ENCODE measurements at places on chromosomes 13 and 19.

DNA sequence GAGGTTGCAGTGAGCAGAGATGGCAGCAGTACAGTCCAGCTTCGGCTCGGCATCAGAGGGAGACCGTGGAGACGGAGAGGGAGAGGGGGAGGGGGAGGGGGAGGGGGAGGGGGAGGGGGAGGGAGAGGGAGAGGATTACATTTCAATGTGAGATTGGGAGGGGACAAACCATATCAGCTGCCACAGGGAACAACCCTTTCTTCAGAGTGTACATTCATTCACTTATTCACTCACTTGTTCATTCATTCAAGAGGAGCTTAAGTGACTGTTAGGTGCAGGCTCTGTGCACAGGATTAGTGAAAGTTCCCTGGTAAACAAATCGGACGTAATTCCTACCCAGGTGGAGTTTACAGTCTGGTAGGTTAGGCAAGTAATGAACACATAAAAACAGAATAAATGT is 65.6 kb upstream of the MEDAG start:
- no peak for DNase-seq

DNA sequence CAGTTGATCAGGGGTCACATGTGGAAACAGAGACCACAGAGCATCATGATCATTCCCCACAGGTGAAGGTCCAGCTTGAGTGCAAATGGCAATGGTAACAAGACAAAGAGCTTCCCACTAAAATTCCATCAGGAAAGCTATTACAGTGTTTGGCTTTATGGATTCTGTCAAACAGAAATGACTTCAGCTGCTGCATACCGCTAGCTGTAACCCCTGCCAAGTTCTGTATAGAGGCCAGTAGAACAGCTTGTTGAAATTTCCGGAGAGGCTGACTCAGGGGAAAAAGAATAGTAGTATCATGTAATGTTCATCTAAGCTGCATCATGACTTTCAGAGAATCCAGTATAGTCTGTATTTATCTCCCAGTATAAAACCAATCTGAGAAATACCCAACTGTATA is 1704.7 kb downstream of the SLITRK5 start:
- no peak for DNase-seq

GRCh38 chr19:46018729-46019251 is 4.1 kb downstream of the PGLYRP1 start:
- no peak for DNase-seq

- no peak for DNase-seq
Observed at GRCh38 chr19:8367327-8368001, 3.5 kb downstream of the ANGPTL4 start.

- DNase-seq, result no peak
Observed at GRCh38 chr13:73924607-73925006, 209.6 kb downstream of the KLF12 start.

DNA sequence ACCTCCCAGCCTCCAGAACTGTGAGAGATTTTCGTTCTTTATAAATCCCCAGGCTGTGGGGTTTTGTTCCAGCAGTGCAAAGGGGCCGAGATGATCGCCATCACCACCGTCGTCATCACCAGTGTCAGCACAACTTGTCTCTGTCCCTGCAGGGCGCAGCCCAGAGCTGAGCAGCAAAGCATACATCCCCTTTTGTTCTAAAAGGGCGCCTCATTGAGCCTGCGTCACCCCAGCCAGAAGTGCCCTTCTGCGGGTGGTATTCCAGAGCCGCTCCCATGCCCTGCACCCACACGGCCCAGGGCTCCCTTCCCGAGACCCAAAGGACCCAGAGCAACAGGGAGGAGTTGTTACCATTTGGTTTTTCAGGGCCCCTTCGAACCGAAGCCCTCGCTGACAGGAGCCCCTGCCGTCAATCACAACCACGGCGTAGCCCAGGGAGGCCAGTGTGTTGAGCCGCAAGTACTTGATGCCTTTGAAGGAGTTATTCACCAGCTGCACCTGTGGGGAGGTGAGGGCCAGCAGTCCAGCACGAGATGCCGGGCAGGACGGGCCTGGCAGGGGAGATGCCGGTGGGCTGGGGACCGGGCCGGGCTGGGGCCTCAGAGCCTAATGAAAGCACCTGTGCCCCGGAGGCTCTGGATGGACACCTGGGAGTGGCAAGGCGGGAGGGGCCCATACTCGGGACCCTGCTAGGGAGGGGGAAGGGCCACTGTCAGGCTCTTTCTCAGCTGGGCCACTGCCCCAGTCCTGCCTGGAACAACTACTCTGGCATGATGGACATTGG is 14.4 kb upstream of the MYDGF start:
- DNase-seq, result no peak

GRCh38 chr19:57599377-57599760 is 316 bp upstream of the ZNF530 start:
- DNase-seq, result no peak

GRCh38 chr19:55503502-55504251 is 15.4 kb downstream of the SSC5D start:
- DNase-seq, result peak; percentile 86

GRCh38 chr19:47447470-47448359 is 24.0 kb downstream of the SLC8A2 start:
- peak; percentile 65 for DNase-seq

- peak; percentile 47 for DNase-seq
Observed at GRCh38 chr19:4803736-4804695, 12.5 kb downstream of the FEM1A start.

GRCh38 chr13:28659621-28659970 is 666 bp downstream of the POMP start:
- no peak for DNase-seq

DNA sequence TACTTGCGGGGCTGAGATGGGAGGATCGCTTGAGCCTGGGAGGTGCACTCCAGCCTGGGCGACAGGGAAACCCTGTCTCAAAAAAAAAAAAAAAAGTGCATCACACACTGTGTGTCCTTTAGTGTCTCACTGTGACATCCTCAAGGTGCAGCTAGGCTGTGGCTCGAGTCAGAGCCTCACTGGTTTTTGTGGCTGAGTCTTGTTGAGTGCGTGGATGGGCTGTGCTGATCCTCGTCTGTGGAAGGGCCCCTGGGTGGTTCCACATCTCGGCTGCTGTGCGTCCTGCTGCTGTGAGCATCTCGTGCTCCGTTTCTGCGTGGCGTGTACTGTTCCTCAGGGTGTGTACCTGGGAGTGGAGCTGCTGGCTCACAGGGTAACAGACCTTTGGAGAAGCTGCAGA is 11.2 kb downstream of the STK11 start:
- no peak for DNase-seq

GRCh38 chr13:85386424-85386823 is 412.8 kb downstream of the SLITRK6 start:
- DNase-seq, result no peak

DNA sequence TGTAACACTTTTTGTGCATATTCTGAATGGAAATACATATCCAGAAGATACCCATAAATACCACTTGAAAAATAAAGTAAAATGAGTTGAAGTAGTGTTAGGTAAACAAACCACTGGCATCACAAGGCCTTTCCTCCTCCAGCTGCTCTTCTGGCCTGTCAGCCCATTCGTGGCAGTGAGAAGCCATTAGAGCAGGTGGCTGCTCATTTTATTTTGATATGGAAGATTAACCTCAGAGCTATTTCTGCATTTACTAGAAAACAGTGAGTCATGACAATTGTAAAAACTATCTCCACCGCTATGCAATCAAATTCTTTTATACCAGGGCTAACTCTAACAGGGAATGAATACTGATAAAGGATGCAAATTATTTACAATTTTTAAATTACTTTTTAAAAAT is 2898.1 kb downstream of the PCDH9 start:
- DNase-seq, result no peak

- no peak for DNase-seq
Observed at GRCh38 chr13:75151081-75151643, 330.8 kb downstream of the TBC1D4 start.

DNA sequence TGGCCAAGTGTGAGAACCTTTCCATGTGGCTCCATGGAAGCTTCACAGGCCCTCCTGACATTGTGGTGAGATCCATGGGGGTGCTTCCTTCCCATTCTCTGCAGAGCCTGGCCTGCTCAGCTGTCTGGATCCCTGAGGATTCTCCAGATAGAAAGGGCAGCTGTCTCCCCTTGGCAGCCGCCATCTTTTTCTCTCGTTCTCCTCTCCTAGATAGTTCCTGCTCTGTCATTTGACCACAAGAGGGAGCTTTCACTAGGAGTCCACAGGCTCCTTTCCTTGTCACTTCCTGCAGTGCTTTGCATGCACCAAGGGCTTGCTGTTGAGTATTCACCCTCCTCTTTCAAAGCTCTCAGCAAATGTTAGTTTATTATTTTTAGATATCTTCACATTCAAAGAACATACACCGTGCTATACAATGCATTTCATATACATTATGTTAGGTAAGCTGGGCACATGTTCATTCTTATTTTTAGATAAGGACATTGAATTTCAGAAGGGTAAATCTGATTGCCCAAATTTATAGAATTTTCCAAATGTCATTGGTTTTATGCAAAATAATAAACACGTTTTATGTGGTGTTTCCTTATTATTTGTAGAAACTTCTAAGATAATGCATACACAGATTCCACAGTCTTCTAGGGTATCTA is 133.2 kb downstream of the FRY start:
- DNase-seq, result peak; percentile 4

DNA sequence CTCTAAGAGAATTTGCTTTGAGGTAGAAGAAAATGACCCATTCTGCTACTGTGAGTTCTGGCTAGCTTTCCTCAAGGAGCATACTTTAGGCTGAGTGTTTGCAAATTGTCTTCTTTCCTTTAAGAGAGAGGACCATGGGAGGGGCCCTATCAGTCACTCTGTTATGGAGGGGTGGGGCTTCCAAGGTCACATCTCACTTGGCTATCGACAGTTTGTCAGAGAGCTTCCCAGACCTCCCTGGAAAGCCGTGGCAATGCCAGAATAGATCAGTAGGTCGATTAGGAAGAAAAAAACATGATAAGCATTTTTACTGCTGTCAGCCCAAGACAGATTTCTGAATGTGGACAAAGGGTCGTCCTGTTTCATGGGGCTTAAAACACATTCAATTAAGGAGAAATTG is 93.3 kb downstream of the OXGR1 start:
- DNase-seq, result no peak

DNA sequence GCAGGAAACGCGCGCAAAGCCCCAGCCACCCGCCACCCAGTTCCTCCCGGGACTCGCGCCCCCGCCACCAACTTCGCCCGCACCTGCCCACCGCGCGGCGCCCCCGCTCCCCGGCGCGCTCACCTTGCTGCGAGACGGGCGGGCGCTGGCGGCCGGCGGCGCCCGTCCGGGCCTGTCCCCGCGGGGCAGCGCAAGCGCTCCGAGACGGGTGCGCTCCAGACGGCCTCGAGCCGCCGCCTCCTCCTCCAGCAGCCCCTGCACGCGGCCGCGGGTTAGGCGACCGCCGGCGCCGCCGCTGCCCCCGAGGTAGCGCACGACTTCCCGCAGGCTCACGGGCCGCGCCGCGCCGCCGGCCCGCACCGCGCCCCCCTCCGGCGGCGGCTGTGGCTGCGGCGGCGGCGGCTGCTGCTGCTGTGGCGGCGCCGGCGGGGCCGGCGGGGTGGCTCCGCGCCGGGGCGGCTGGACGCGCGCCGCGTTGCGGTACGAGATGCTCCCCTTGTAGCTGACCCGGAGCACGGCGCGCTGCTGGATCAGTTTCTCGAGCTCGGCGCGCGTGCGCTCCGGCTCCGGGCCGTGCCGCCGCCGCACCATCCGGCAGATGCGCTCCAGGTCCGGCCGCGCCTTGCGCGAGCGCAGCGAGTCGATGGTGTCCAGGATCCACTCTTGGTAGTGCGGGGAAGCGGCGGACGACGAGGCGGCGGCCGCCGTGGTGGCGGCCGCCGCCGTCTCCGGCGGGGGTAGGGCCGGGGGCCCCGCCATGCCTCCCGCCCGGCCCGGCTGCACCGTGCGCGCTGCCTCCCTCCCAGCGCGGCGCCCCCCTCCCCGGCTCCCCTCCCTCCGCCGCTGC is 666 bp downstream of the SAMD1 start:
- peak; percentile 33 for DNase-seq

DNA sequence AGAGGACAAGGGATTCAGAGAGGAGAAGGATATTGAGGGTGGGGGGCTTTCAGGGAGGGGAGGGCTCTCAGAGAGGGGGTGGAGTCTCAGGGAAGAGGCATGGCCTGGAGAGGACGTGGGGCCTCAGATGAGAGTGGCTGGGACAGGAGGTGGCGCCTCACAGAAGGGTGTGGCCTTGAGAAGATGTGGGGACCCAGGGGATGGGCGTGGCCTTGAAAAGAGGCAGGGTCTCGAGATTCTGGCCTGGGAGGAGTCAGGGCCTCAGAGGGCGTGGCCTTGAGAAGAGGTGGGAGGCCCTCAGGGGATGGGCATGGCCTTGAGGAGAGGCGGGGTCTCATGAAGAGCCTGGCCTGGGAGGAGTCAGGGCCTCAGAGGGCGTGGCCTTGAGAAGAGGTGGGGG is 23.7 kb upstream of the TNFSF14 start:
- no peak for DNase-seq

DNA sequence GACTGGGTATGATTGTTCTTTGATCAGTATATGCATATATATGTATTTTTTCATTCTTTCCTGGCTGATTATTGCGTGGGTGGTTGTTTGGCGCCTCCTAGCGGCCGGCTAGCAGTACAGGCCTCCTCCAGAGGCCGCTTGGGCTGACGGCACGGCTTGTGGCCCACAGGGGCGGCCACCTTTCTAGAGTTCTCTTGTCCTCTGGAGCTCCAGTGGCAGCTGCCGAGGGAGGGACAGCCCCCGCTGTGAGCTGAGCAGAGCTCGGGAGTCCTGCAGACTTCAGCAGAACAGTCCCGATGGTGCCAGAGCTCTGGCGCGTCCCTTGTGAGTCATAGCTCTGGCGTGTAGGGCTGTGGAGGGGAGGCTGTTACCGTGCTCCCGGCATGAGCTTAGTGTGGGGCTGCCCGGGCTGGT is 22.5 kb upstream of the ZNF429 start:
- no peak for DNase-seq

DNA sequence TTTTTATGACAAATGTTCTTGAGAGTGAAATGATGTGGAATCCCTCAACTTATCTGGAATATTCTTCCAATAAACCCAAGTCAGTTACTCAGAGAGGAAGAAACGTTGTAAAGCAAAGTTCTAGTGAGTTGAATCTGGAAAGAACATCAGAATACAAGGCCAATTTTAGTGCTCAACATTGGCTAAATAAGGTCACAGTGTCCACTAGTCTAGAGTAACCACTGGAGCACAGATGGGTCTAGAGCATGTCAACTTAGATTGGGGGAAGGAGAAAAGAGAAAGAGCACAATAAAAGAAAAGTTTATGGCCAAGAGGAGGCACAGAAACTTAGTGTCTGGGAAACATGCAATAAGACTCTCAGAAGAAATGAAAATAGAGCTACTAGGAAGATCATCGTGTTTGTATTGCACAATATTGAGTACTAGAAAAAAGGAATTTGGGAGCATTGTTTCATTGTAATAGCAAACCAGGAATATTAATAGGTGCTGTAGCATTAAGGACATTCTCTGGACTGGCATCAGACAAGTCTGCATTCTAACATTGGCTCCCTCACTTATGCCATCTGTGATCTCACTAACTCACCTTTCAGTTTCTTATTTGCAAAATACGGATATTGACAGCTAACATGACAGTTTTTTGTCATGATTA is 1318.5 kb downstream of the PCDH9 start:
- no peak for DNase-seq

DNA sequence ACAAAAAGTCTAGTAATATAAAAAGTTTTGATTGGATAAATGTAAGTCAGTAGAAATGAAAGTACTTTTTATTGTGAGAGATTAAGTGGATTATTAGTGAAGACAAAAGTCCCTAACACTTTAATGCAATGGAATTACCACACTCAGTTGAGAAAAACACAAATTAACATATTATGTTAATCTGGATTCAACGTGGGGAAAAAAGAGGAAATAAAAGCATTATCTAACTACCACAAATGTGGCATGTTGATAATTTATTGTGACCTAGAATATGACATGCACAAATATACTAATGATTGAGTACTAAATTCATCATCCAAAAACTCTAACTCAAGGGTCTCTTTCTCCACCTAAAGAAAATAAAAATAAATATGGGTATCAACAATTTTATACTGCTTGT is 41.5 kb downstream of the FOXO1 start:
- no peak for DNase-seq
